Osteocyte (in vitro differentiated cells): ENCODE measurements at places on chromosomes 4 and X.

- no peak for DNase-seq
Measured at GRCh38 chr4:8038719-8039251, 99.1 kb upstream of the AFAP1 start.

- peak; percentile 77 for DNase-seq
Measured at GRCh38 chr4:5365071-5366008, 314.1 kb downstream of the STK32B start.

DNA sequence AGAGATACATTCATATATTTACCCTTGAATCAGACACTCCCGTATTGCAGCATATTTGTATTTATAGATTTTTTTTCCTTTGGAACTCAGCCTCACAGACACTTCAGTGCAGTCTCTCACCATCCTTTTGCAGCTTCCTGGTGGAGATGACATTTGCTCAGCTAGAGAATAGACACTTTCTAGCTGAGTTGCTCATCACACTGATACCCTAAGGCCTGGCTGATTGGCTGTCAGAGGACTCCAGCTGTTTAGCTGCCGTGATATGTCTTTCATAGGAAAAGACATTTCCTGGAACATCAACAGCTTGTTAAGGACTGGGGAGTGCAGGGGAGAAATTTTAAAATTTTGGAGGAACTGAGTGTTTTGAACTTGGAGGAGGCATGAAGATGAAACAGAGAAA, 429.6 kb downstream of the SMARCA1 start:
- no peak for DNase-seq

- no peak for DNase-seq
Measured at GRCh38 chrX:120305531-120306141, 5.6 kb downstream of the TMEM255A start.

GRCh38 chr4:98470831-98471230, 187.6 kb downstream of the TSPAN5 start:
- no peak for DNase-seq

GRCh38 chr4:181478656-181479055, 764.5 kb upstream of the TENM3 start:
- DNase-seq, result no peak

GRCh38 chr4:30416547-30416946, 303.6 kb upstream of the PCDH7 start:
- no peak for DNase-seq

DNA sequence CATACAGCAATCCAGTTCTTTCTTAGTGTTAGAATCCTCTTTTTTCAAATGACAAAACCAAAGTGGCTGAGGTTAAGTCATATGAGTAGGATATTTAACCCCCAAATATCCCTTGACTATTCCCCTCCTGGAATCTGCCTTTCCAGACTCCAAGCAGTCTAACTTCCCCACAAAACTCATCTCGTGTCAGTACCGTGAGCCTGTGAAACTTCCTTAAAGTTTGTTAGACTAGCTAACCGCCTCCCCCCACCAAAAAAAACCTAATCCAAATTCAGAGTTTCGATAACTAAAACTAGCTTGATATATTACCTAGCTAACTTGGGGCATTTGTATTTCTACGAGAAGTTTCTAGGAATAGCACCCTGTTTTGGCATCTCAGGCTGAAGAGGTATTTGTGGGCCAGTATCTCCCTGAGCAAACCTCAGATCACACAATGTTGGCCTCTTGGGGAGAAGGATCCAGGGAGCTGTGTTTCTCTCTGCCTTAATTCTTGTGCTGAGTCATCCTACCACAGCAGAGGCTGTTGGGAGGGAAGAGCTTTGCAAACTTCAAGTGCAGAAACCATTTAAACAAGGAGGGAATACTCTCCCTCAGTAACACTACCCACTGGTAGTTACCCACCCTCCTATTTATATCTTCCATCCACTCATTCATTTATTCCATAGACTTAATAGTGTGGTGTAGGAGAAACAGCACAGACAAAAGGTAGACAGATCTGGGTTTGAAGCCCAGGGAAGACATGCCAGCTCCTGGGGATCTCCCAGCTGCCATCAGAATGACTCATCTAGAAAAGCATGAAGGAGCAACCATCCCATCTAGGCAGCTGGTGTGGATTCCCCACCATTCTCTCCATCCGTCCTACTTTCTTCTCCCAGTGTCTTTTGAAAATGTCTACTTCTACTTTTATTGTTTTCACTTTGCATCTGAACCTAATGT, 39.3 kb upstream of the TXK start:
- DNase-seq, result no peak

DNA sequence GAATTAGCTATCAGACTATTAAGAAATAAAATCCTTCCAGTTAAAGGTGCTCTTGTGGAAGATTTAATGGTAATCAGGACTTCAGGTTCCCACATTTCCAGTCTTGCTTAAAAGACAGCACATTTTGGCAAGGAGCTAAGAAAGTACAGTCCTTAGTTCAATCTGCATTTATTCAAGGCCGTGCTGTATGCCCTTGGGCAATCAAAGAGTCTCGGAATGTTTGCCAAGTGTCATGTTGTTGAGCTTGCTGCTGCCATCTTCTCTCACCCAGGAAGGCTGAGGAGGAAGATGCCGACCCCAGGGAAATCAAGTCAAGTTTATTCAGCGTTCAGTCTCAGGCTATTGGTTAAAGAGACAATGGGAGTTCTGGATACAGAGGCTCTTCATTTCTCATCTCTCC, 388.1 kb upstream of the IGFBP7 start:
- no peak for DNase-seq

DNA sequence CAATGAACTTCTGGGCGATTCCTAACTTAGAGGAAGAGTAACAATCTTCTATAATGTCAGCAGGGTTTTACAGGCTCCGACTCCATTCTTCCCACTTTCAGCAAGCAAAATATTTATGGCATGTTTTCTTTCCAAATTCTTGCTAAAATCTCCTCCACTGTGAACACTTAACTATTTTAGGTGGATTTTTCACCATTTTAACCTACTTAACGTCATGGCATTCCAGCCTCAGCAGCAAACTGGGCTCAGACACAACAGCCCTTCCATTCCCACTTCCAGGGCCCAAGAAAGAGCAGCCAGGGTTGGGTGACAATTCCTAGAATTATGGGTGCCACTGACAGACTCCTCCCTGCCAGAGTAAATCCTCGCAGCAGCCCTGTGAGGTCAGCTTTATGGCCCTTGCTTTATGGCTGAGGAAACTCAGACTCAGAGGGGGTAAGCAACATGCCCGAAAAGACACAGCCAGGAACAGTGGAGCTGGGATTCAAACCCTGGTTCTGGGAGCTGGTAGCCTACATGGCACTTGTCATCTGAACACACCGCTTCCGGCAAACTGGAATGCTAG, 112.8 kb upstream of the MAP3K15 start:
- DNase-seq, result no peak

- no peak for DNase-seq
Measured at GRCh38 chrX:55593296-55593695, 29.9 kb upstream of the FOXR2 start.
